ENCODE measurements at places on chromosomes 11 and 22.

DNA sequence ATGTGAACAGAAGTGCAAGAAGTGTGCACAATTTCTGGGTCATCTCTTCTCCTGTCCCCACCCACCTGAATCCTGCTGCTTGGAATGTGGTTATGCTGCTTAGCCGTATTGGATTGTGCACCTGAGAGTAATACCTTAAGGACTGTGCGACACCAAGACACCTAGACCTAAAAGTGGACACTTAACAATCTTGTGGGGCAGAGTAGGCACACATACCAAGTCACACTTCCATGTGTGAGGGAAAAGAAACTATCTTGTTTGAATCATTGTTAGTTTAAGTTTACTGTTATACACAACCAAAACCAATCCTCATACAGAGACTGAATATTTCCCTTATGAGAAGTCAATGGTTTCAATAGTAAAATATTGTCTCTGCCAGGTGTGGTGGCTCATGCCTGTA, 93.7 kb downstream of the CCDC83 start:
- DNase-seq: no peak

GRCh38 chr11:109858152-109858551, 235.0 kb upstream of the ZC3H12C start:
- no peak for DNase-seq

DNA sequence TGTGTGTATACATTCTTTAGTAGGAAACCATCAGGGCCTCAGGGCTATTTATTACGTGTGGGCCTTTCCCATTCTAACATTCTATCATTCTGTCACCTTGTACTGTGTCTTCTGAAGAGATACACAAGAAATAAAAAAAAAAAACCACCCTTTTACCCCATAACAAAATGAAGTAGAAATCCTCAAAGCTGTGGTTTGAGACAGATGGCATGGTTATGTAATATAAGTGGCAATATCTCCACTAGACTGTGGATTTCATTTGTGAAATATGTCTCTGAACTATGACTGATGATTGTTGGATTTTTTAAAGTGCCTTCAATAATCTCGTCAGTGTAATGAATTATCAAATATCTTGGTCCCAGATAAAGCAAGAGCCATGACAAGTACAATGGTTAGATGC, 150.0 kb upstream of the BLID start:
- DNase-seq: no peak

DNA sequence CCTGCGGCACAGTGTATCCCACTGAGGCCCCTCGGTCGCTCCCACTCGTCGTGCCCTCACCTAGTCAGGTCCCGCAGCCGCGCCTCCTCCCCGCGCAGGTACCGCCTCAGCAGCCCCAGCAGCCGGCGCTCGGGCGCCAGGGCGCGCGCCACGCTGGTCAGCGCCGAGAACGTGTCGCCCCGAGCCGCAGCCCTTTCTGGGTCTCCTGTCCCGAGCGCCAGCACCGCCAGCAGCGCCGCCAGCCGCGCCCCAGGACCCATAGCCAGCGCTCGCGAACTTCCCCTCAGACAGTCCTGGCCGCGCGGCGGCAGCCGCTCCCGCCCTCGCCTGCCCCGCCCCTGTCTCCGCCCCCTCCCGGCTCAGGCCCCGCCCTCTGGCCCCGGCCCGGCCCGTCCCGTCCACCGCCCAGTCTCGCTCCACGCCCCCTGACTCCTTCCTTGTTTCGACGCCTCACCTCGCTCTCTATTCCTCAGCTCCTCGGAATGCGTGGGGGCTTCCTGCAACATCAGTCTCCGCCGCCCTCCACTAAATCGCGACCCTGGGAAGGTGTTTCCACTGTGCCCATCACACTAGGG, at the start of gene P4HA3:
P4HA3 (minus strand) TSS at position 289 of the 575 bp plus-strand sequence; CDS start at position 260, 29 bp downstream.
- peak; percentile 56 for DNase-seq

DNA sequence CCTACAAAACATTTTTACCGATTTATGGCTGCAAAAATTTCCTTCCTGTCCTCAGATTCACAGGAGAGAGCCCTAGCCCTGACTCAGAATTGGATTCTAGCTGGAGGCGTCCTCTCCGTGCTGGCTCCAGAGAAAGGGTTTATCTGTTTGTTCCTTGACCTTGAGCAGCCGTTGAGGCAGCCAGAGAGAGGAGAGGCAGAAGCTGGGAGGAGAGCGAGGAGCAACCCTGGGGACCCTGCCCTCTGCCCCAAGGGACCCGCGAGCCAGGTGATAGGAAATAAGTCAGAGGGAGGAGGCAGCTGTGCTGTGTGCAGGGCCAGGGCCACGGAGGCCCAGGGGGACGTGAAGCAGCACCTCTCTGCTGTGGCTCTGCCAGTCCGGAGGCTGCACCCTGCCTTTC, 75.6 kb downstream of the IGLL1 start:
- DNase-seq: no peak

DNA sequence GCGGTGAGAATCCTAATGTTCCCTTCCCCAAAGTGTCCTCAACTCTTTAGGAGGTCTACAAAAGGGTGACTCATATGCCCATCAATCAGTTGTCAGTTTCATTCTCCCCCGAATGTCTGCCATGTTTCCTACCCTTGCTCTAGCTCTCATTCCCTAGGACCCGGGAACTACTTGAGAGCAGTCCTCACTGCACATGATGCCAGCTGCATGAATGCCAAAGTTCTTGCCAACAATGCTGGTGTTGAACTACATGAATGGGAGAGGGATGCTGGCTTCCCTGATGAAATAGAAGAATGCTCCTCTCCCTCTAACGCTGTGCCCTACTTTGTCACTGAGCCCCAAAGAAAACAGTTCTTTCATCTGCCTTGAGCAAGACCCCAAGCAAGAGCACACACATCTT, 12.5 kb upstream of the FSHB start:
- DNase-seq: no peak

DNA sequence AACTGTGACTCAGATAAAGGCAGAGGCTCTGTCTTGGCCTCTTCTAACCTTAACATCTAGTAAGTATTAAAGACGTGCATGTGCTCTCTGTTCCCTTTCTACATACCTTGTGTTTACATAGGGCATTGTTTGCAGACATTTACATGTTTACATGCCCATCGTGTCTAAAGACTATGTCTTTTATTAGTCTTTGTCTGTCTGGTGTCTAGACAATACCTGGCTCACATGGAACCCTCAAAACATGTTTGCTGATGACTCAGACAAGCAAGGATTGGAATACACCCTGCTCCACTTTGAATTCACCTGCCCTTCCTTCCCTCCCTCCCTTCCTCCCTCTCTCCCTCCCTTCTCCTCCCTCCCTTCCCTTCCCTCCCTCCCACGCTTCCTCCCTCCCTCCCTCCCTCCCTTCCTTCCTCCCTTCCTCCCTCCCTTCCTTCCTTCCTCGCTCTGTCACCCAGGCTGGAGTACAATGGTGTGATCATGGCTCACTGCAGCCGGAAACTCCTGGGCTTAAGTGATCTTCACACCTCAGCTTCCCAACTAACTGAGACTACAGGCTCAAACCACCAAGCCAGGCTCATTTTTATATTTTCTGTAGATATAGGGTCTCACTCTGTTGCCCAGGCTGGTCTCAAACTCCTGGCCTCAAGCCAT, 23.7 kb upstream of the SORL1-AS1 start:
- no peak for DNase-seq

GRCh38 chr11:61162092-61162941, 1.1 kb upstream of the VPS37C start:
- no peak for DNase-seq

DNA sequence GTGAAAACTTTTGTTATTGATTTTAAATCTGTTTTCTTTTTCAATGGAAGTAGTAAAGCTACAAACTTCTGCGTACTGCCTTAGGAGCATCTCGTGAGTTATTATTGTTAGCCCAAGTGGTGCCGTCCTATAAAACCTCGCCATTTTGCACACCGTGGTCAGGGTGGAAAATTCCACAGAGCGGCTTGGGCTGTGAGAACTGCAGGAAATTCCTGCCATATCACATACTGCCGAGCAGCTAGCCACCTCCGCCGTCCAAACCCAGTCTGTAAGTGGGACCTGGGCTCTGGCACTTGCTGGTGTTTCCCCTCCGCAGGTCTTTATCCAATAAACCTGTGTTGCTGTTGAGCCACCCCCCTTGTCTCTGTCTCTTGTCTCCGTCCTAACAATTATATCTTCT, 88.0 kb upstream of the POU2AF2 start:
- no peak for DNase-seq

GRCh38 chr22:30397656-30398635, 1.1 kb downstream of the SEC14L2 start:
- peak; percentile 38 for DNase-seq

DNA sequence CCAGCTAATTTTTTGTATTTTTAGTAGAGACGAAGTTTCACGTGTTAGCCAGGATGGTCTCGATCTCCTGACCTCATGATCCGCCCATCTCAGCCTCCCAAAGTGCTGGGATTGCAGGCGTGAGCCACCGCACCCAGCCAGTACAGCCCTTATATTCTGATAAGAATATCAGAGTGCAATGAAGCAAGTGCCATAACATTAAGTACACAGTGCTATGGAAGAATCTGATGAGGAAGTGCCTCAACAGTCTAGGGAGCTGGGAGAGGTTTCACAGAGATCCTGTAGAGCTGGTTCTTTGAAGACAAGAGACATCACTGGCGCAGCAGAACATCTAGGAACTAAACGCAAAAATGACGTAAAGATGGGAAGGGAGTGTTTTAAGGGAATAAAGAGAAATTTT, 2.1 kb downstream of the RTCB start:
- no peak for DNase-seq

DNA sequence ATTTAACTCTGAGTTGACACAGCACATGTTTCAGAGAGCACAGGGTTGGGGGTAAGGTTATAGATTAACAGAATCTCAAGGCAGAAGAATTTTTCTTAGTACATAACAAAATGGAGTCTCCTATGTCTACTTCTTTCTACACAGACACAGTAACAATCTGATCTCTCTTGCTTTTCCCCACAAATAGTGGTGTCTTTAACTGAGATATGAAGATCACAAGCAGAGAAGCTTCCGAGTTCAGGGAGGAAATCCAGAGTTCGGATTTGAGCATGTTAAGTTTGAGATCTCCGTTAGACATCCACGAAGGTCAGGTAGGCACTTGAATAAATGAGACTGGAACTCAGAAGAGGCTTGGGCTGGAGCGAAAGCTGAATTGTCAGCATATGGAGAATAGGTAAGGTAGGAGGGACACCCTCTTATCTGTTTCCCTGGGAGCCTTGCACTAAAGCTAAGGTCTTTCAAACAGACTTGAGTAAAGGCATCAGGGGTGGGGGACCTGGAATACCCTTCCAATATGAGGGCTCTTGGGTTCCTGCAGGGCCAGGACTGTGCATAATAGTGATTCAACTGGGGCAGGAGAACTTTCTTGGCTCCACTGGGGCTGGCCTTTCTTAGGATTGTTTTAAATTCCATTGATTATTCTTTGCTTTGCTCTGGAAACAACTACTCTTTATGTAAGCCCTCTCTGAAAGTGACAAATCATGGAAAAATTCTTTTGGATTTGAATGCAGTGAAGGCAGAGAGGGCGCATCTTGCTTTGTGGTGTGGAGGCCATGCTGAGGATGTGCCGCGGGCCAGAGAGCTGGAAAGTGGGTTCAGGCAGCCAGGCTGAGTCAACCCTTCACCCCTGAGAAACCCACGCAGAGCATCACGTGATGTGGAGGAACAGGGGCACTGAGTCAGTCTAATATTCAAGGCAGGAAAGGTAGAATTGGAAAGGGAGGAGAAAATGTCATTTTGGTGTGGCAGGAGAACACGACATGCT, 62.7 kb upstream of the AMPD3 start:
- no peak for DNase-seq

DNA sequence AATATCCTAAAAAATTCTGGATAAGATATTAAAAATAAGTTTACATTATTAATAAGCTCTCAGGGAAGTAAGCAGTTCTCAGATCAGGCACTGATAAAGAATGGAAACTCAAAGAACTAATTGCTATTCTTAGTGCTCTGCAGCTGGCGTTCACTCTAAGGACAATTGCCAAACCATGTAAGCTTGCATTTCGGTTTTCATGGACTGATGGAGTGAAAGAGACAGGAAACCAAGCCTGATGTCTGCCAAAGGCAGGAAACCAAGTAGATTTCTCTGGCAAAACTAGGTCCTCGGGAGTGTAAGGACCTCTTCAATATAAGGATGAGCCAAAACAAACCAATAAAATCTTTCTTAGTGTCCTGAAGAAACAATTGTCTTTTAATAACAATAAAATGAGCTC, 355.2 kb downstream of the RAB38 start:
- no peak for DNase-seq

DNA sequence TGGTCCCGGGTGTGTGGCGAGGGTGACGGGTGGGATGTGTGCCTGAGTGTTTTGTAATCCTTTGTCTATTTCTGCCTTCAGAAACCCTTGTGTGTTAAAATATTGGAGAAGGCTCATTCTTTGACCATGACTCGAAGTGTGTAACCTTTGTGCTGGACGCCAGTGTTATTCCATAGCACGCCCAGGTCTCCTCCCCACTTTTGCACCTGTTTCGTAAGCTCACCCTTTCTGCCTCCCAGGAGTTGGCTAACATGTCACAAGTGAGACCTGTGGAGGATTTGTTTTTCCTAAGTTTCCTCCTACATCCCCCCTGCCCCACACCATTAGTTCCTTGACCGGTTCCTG, 382 bp downstream of the C11orf54 start:
- no peak for DNase-seq

DNA sequence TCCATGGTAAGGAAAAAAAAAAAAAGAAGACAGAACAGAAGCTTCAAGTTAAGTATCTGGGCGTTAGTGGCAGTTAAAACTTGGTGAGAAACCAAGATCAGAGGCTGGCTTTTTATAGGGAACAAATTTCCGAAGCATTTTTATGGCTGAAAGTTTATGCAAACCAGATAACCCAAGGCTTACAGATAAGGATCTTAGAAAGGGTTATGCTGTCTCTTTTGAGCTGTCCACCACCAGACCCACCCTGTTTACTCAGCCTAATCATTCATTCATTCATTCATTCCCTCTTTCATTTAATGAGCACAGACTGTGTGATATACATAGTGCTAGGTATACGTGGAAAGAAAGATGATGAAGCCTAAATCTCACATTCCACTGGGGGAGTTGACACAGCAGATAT, 89.5 kb downstream of the ME3 start:
- no peak for DNase-seq

GRCh38 chr11:64072871-64073270, 37.1 kb downstream of the FLRT1 start:
- DNase-seq: no peak

DNA sequence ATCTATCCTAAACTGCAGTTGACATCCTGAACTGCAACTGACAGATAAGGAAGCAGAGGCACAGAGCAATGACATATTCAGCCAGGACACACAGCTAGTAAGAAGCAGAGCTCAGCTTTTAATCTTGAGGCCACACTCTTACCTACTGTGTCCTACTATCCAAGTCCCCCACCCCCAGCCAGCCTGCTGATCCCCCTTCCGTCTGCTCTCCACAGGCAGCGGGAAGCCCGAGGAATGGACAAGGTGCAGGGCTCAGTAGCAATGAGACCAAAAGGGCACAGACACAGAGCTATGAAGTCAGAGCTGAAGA, 4.3 kb downstream of the POLR3H start:
- peak; percentile 66 for DNase-seq

- DNase-seq: no peak
Observed at GRCh38 chr11:11117730-11118129, 235.3 kb downstream of the CSNK2A3 start.

- DNase-seq: no peak
Observed at GRCh38 chr22:20106205-20106848, 9.6 kb upstream of the RANBP1 start.

Data from hematopoietic multipotent progenitor cell treated with erythropoietin and hydrocortisone succinate and interleukin-3 and kit ligand, for 17 days (in vitro differentiated cells).